ENCODE measurements at places on chromosomes 4 and X. TPM values are rescaled to one million over a fixed set of nuclear protein-coding genes. Genes with fewer than 3 reads are reported as not detected.

Gene CLCN4
- 4.5 TPM for total RNA-seq

Gene ERAS
- total RNA-seq: not detected

Gene ZAR1
- total RNA-seq: not detected

Gene SSX2B
- total RNA-seq: not detected

Gene ASB9
- 0.36 TPM for total RNA-seq

Gene STOX2
- total RNA-seq: 5.4 TPM

Gene SPATA18
- total RNA-seq: 4.7 TPM

Data from IMR-90 (cell line).